ENCODE measurements at places on chromosomes 13 and 19.

DNA sequence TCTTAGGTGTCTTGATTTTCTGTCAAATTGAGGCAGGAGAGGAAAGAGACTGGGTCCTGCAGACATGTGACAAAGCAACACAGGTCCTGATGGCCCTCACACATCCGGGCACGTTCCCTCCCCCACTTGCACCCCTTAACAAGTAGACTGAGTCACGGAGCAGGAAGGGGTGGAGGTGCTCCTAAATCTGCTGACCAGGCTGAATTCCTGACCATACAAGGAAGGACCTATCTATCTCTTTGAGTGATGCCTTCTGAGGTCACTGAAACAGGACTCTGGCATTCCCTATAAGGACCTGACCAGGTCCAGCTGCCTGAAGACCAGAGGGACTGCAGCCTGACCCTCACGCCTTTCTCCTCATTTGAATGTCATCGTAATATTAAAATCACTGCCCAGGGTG is 250.3 kb downstream of the COL4A1 start:
- no peak for DNase-seq

GRCh38 chr13:113836768-113837559 is 26.9 kb downstream of the GAS6 start:
- DNase-seq: no peak

GRCh38 chr19:13997631-13997962 is 8.5 kb downstream of the RFX1 start:
- DNase-seq: no peak

GRCh38 chr19:7701654-7702457 is at the start of gene FCER2:
Gene FCER2 (minus strand): TSS chr19:7702131. CDS start chr19:7699760, 2,371 bp downstream.
- DNase-seq: no peak

- DNase-seq: no peak
Measured at GRCh38 chr13:84296401-84296800, 414.1 kb upstream of the SLITRK1 start.

GRCh38 chr19:56155124-56155687 is 14.1 kb downstream of the ZNF444 start:
- no peak for DNase-seq

DNA sequence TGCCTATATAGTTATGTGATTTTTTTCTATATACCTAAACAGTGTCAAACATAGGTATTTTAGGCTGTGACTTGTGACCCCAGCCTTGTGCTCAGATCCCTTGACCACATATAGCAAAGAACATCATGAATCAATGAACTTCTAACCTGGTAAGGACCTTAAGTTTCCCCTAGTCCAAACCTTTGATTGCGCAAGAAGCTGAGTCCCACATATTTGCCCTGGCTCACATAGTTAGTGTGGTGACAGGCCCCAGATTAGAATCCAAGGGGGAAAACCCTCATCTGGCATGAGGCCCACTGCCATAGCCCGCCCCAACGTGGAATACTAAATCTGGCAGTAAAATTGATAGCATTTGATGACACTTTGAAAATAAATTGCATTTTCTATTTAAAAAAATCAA is 171.8 kb downstream of the MZT1 start:
- DNase-seq: no peak

DNA sequence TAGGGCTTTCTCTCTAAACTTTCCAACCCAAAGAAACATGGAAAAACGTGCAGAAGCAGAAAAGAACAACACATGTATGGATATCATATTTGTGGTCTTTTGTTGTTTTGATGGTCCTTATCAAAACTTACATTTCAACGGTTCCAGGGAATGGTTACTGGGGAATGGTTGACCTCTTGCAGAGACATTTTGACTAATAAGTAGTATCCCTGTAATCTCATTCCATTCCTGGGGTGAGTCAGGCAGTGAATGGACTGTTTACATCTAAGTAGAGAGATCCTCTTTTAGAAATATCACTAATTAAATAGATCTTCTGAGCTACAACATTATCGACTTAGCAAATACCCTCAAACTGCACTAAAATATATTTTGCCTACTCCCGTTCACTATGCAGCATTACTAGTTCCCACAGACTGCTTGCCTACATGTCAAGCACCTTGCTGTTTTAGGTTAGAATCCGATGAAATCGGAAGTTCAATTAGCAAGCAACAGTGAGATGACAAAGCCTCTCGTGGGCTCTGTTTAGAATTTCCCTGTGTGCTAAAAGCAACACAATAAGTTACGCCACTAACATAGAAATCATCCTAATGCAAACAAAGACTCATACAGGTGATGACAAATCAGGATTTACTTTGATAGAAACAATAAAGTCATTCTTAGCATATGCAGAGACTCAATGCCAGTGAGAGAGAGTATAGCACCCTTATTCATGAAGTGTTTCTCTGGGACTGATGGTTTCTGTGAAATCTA is 797.7 kb upstream of the ARGLU1 start:
- DNase-seq: no peak

DNA sequence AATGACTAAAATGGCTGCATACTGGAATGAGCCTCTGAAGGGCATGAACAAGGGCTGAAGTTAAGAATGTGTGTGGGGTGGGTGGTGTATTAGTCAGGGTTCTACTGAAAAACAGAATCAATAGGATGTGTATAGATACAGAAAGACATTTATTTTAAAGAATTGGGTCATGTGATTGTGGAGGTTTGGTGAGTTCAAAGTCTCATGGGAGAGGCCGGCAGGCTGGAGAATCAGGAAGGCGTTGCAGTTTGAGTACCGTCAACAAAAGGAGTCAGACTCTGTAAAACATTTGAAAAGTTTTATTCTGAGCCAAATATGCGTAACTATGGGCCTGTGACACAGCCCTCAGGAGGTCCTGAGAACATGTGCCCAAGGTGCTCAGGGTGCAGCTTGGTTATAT is 24.5 kb upstream of the CYSLTR2 start:
- DNase-seq: no peak

- DNase-seq: no peak
Measured at GRCh38 chr13:48220981-48221685, 11.9 kb upstream of the ITM2B start.

GRCh38 chr19:28242317-28242927 is 970.5 kb downstream of the UQCRFS1 start:
- DNase-seq: no peak

- DNase-seq: no peak
Measured at GRCh38 chr13:93298713-93299112, 72.1 kb downstream of the GPC6 start.

DNA sequence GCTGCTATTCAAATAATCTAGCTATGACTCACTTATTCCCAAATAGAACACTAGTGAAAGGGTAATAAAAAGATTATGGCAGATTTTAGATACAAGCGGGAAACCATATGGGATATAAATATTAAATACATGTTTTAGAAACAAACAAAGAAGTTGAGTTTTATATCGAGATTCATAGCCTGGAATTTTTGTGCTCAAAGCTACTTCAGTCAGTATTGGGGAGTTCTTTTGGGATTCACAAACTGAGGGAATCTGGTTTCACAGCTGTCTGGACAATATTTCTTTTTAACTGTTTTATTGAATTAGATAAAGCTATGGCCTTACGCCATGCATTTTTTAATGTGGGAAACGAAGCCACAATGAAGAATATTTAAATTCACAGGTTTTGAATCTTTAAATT is 257.1 kb upstream of the PCDH20 start:
- no peak for DNase-seq

GRCh38 chr13:113653264-113654174 is 4.5 kb downstream of the ATP4B start:
- no peak for DNase-seq

- no peak for DNase-seq
Measured at GRCh38 chr13:98143601-98144026, 720 bp downstream of the FARP1 start.

DNA sequence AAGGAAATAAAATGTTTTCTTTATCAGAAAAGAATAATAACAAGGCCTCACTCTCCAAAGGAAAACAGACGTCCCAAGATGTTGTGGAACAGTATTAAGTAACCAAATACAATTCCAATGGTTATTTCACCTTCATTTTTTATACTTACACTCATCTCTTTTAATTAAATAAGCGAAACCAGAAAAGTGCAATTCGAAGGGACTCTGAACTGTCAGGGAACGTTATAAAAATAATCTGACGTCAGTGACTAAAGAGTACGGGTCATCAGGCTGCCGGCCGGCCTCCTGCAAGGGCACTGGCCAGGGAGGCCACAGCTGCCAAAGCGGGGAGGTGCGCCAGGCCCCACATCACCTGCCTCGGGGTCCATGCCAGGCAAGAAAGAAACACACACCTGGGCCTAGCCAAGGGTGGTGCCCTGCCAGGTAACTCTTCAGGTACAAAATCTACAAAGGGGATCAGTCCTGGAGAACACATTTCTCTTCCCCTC is 61.2 kb downstream of the CDADC1 start:
- no peak for DNase-seq

DNA sequence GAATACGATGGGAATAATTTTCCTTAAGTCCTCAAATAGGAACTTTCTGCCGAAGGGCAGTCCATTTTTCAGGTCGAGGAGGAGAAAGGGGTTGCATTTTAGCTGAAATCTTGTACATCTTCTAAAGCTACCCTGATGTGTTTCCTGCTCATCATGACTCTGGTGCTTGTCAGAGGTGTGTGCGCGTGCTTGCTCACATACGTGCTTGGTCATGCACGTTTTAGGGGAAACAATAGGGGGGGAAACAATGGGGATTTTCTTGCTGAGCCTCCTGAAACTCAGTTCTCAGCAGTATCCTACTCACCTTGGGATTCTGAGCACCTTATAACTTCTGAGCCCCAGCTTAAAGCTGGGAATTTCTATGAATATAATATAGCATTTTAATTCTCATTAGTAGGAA is 44.7 kb downstream of the TM9SF2 start:
- DNase-seq: no peak

Data from NCI-H187 (cell line).